ENCODE measurements at places on chromosomes 4 and X.
A peak's percentile ranks its signal among the peaks of the same experiment; 100 is the strongest.

DNA sequence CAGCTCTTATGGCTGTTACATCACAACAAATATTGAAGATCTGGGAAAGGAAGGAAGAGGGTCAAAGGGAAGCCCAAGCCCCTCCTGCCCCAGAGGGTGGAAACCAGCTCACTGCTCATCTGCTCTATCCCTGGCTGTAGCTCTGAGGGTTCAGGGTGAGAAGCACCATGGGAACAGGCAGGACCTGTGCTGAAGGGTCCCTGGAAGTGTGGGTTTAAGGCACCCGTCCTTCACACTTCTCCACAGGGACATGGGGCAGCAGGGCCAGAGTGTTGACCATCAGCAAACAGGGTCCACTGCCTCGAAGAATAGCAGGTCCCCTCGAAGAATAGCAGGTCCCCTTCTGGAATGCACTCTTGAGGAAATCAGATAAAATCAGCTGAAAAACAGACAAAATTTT lies 4.4 kb downstream of the RTL5 start:
- no peak for DNase-seq

DNA sequence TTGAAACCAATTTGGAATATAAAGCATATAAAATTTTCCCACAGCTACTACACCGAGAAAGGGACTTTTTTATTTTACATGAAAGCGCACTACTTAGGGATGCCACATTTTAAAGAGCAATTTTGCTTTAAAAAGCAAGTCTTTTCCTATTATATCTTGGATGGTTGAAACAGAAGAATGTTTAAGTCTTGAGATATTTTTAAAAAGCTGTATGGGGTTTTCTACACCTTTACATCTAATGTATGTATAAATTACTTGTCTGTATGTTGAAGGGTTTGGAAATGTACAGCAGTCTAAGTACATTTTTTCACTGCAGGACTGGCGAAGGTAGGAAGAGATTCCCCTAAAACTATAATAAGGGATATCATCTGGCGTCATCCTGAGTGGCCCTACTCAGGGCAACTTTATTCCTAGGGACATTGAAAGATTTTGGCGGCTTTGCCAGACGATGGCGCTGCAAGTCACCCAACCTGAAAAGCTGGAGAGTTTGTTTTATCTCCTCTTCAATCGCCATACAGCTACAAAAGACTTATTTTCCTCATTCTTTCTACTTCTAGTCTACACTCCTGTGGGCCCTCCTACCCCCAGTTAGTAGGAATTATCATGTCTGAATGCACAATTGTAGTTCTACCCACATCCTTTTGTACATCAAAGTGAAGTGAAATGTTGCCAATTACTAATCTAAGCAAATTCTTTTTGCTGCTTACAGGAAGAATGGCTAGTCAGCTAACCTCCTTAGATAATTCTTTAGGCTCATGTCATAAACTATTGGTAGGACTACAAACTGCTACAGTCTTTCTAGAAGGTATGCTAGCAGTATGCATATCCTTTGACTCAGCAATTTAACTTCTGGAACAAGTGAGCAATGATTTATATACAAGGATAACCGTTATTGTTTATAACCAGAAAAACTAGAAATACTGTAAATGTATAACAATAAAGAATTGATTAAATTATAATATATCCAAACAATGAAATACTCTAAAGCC lies 782 bp upstream of the NEK1 start:
- DNase-seq, result peak; percentile 60

DNA sequence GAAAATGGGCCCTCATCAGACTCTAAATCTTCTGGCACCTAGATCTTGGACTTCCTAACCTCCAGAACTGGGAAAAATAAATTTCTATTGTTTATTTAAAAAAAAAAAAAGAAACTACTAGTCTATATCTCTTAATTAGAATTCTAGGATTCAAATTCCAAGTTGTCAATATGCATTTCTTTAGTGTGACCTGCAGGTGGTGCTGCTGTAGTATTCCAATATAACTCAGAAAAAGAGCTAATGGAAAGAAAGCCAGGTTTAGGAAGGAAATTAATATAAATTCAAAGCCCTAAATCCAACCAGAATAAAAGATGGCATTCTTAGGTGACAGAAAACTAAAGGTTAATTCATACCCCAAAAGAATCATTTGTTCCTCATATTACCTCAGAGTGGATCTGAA lies 80.0 kb upstream of the NALF2 start:
- DNase-seq, result no peak

GRCh38 chr4:91114386-91114785 lies 987.2 kb downstream of the CCSER1 start:
- DNase-seq, result no peak

DNA sequence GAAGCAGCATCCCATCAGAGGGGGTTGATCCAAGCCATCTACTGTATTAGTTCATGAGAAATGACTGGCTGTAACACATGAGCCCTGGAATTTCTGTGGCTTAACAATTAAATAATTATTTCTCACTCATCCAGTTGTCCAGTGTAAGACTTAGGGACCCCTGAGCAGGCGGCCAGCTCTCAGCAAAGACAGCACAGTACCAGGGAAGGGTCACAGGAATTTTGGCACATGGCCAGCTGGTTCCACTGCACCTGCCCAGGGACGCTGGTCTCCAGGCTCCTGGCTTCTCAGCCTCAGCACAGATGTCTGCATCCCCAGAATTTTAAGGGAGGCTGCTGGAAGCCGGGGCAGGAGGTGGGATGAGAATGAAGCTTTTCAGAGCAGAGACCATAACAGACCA lies 93.7 kb upstream of the DHRSX start:
- no peak for DNase-seq

DNA sequence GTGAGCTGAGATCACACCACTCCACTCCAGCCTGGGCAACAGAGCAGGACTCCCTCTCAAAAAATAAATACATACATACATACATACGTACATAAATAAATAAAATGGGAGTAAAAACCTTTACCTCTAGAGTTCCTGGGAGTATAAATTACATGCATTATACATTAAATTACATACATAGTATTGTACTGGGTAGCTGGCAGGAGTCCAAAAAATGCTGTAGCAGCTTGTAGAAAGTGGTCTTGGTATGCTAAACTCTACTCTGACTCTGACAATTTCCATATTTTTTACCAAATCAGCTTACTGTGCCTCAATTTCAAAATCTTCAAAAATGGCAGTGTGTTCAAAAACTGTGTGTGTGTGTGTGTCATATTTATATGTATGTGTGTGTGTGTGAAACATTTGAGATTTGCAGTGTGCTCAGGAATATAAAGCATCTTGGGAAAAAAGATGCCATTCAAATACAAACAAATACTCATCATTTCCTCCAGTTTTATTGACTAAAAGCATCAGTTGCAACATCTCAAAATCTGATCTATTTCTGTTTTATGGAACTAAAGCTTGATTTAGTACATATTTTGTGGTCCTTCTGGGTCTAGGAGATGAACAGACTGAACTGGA lies 171.7 kb downstream of the SHROOM3 start:
- DNase-seq, result no peak

DNA sequence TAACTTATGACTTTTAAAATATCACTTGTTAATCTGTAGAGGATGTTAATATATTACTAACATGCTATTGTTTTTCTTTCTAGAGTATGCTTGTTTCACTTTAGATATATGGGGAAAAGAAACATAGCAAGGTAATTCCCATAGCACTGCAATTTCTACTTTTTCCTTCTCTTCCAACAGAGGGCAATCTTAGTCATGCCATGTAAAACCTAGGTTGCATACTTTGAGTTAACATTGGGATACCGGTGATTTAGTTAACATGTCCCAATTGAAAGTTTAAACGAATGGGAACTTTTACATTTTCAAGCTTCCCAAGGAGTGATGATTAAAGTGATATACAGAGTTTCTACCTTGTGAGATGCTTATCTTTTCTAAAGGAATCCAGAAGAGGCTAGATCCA lies 89.4 kb upstream of the IL13RA1 start:
- no peak for DNase-seq

DNA sequence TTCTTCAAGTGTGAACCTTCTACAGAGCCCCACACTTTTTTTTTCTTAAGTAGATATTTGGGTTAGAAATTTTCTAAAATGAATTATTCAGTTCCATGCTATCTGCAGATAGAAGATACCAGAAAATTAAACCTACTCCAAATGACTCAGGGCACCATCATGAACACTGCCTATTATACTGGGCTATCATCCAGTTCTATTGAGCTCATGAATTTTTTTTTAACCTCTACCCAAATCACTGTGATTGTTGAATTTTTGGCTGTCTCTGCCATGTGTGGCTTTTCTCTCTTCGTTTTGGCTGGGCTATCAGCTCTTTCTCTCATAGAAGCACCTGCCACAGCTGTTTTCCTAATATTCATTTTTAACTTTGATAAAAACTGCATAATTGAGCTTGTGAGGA lies 31.0 kb upstream of the SLC34A2 start:
- peak; percentile 8 for DNase-seq

GRCh38 chrX:140503714-140504351 lies 1.0 kb downstream of the SOX3 start:
- peak; percentile 25 for DNase-seq

GRCh38 chr4:107333518-107333917 lies 297.4 kb upstream of the DKK2 start:
- no peak for DNase-seq

- DNase-seq, result no peak
These were observed 12.2 kb downstream of the UCP1 start for GRCh38 chr4:140556372-140557085.

DNA sequence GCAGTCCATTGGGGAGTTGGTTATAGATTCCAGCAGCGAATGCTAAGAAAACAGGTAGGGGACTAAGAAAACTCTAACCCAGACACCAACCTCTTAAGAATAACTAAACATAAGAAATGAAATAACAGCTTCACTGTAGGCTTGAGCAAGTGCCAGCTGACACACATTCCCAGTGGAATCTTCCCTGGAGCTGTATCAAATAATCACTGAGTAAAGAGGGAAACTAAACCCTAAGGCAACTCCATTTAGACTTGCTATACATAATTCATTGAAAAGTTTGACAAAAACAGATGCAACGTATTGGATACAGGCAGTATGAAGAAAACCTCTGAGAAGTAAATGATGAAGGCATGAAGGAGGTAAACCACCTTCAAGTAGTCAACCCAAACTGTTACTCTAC lies 293.5 kb downstream of the OPHN1 start:
- DNase-seq, result no peak

DNA sequence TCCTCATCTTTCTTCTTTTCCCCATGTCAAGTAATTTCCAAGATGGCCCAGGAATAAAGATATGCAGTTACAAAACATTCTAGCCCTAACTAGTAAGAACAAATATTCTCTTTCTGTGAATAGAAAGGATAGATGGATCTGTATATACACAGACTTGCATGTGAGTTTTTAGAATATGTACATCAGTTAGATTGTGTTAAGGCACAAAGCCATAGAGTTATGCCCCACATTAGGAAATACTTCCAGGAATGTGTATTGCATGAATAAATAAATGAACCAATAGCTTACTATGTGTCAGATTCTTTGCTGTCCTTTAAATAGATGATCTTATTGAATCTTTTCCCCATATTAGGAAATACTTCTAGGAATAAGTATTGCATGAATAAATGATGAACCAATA lies 46.0 kb upstream of the TMPRSS11E start:
- DNase-seq, result no peak

DNA sequence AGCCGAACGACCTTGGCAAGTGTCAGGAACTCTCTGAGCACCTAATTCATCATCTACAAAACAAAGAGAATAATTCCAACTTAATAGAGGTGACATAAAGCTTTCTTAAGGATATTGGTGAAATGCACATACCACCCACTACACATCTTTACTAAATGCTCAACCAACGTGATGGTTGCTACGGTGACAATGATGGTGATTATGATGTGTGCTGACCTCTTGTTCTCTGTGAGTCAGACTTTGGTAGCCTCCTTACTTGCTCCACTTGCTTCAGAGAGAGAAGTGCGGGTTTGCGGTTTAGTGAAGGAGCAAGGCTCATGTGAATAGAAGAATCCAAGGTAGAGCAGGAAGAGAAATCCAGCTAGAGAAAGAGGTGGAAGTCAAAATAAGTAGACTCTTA lies 52.8 kb upstream of the CLNK start:
- no peak for DNase-seq

DNA sequence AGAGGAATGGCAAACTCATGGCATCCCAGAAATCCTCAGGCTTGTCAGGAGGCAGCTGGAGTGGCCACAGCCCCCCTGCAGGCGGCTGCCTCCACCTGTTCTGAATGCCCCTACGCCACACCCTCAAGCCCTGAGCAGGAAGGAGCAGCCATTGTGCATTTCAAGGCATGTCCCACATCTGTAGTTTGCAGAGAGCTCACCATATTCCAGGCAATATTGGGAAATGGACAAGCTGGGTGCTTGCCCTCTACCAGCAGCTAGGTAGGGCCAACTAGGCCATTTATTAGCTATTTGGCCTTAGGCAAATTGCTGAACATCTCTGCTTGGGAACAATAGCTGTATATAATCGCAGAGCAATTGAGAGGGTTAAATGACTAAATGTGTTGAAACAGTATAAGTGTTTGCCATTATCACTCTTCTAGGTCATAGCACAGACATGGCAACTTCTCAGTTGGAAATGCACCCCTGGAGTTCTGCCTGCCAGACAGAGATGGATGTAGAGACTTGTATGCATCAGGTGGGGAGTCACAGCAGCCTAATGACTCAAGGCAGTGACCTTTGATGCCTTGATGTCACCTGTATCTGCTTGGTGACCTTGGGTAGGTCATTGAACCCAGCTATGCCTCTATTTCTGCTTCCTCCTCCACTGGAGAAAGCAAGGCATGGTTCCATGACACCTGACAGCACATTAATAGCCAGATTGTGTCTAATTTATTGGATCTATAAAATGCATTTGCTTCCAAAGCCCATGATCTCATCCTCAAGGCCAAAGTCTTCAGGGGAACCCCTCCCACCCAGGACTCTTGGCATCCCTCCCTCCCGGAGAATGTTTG lies 52.8 kb downstream of the FHDC1 start:
- no peak for DNase-seq
